ENCODE measurements at places on chromosomes 2 and 18.

DNA sequence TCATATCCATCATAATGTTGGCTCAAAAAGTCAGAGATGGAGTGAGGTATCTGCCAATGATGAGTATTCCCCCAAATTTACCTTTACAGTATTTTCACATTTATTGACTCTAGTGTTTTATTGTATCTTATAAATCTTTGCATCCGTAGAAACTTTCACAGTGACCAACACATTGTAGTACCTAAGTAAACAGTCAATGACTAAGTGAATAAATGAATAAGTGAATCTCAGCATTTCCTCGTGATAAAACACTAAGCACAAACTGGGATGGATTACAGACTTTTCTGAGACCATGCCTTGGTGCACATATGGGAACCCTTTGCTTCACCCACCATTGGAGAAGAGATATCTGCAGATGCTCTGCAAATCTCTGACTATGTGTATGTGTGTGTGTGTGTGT, 429.9 kb downstream of the NR4A2 start:
- DNase-seq: no peak

GRCh38 chr2:99156891-99157290, 2.1 kb downstream of the LIPT1 start:
- no peak for DNase-seq

DNA sequence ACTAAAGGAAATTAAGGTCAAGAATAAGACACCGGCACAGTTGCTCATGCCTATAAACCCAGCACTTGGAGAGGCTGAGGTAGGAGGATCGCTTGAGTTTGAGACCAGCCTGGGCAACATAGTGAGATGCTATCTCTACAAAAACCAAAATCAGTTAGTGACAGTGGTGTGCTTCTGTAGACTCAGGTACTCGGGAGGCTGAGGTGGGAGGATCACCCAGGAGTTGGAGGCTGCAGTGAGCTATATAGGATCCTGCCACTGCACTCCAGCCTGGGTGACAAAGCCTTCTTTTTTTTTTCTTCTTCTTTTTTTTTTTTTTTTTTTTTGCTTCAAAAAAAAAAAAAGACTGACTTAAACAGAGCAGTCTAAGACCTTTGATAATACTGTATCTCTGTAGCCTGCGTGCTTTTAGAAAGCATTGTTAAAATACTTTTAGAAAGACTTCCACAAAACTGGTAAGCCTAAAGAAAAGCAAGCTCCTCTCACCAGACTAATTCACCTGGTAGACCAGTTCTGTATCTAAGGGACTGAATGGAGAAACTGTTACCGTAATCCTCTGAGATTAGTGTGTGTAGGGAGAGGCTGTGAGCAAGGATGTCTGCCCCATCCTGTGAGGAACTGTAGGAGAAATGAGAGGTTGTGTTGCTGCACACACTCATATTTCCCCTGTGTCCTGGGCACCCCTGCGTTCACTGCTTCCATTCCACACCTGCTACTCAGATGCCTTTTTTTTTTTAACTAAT, 10.8 kb downstream of the RAB12 start:
- DNase-seq: no peak

- DNase-seq: no peak
Measured at GRCh38 chr2:69993708-69994107, 32.3 kb upstream of the ASPRV1 start.

GRCh38 chr2:17182399-17182798, 335.8 kb downstream of the RAD51AP2 start:
- DNase-seq: no peak

- DNase-seq: no peak
Measured at GRCh38 chr2:104790100-104790811, 63.7 kb upstream of the POU3F3 start.

DNA sequence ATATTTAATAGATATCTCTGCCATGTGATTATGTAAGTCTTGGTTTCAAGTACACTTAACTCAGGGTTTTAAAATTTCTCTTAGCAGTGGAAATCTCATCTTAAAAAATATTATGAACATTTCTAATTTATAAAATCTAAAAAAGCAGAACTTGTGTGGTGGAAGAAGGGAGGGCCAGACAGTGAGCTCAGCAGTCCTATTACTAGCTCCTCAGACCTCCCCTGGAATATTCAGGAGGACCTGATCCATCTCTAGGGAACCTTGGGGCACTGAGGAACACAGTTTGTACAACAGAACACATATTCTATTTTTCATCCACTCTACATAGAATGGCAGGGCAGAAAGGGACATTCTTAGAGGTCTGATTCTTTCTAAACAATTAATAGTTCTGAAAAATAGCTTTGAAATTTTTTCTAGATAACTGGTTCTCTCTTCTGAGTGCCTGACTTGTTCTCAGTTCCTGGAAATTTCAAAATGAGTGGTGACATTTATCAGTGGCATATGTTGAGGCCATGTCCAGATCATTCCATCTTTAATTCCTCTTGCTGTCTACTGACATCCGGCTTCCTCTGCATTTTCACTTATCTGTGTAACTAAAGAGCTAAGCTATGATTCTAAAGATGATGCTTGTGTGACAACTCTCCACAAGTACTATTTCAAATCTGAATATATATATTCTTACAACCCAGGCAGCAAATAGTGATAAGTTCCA, 8.2 kb upstream of the MAP4K4 start:
- no peak for DNase-seq

DNA sequence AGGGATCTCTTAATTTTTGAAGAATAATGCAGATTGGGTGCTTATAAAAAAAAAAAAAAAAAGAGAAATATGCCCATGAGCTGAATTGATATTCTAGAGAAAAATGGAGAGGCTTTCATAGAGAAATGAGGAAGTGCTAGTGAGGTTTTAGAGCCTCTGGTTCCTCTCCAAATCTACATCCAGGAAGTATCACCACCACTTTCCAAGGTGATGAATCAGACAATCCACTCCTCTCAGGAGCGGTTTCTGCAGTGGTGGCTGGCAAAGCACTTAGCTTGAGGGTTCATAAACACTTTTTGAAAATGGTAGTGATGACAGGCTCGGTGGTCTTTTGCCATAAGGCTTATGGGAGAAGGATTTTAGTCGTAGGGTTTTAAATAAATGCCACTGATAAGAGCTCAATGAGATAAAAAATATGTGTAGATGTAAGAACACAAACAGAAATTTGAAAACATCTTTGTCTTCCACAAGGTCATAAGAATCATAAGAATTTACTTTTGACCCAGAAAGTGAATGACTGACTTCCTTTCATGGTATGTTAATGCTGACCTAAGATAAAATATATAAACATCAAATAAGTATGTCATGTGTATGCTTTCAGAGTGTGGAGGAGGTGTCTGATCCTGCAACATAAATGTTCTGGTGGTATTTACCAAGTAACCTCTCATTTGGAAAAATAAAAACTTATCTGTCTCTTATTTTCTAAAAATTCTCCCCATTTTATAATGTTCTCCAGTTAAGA, 42.1 kb upstream of the DSG1 start:
- no peak for DNase-seq

DNA sequence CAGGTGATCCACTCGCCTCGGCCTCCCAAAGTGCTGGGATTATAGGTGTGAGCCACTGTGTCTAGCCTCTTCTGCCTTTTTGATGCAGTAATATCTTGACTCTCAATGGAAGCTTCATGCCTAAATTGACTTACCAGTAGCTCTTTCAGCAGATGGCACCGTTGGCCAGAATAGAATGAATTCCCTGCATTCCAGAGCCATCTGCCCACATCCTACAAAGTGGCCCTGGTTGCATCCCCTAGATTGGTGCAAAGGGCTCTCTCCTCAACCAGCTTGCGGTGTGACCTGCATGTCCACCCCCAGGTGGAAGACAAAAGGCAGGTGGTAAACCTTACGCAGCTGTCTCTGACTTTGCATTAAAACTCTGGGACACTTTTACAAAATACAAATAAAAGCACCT, 4.4 kb upstream of the PARD6G start:
- DNase-seq: no peak

- DNase-seq: no peak
Measured at GRCh38 chr2:229456091-229456490, 185.0 kb upstream of the PID1 start.

DNA sequence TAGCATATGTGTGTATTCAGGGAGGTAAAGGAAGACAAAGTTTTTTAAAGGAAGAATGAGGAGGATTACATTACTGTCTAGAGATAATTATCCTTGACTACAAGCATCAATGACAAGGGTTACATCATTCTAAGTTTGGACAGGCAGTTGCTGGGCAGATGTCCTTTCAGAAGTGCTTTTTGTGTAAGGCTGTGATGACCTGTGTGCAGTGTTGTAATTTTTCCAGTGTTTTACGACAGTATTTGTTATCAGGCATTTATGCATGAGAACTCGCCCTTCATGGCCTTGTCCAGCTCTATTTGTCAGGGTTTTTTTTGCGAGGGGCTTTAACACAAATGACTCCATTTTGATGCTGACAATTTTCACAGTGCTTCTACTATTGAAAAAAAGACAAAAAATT, 658.3 kb upstream of the NXPH2 start:
- DNase-seq: no peak

DNA sequence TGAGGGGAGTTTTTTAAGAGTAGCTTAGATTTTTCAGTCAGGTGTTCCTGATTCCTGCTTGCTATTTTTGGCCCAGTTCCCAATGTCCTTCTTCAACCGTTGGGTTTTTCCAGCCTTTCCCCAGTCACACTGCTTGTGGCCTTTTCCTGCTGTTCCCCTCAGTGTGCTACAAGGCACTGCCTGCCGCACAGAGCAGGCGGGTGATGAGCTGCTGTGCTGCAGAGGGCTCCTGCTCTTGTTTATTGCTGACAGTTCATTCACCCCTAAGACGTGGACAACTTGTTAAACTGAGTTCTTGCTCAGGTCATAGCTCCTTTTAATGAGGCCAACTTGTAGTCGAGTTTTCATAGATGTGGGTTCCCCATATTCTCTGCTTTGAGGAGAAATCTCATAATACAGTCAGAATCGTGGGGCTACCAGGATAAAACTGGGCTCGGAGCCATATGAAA, 20.6 kb downstream of the EIF4E2 start:
- DNase-seq: no peak

DNA sequence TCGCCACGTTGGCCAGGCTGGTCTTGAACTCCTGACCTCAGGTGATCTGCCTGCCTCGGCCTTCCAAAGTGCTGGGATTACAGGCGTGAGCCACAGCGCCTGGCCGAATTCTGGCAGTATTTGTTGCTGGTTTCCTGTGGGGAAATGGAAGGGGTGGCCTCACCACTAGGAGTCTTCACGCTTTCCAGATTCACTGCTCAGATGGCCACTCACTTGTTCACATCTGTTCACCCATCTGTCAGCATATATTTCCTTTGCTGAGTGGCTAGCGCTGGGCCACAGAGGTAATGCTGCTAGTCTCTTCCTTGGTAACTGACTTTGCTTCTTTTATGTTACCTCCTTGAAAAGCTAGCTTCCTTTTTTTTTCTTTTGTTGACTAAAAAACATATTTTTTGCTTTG, 27.2 kb downstream of the TMEM177 start:
- DNase-seq: no peak

GRCh38 chr18:12839057-12839525, 44.9 kb downstream of the PTPN2 start:
- DNase-seq: no peak

GRCh38 chr2:37706334-37707183, 35.1 kb upstream of the CDC42EP3 start:
- DNase-seq: no peak

GRCh38 chr2:218081063-218081462, 12.0 kb downstream of the RUFY4 start:
- DNase-seq: no peak

Measured in activated T-helper 1 cell treated with anti-CD3 and anti-CD28 coated beads, Interleukin-2, amount 50 U/mL, for 16 hours (primary cell).